ENCODE measurements at places on chromosomes 16 and 17.
A peak's percentile ranks its signal among the peaks of the same experiment; 100 is the strongest.

- DNase-seq, result no peak
These were observed 6.3 kb downstream of the SLC25A39 start for GRCh38 chr17:44318077-44318892.

DNA sequence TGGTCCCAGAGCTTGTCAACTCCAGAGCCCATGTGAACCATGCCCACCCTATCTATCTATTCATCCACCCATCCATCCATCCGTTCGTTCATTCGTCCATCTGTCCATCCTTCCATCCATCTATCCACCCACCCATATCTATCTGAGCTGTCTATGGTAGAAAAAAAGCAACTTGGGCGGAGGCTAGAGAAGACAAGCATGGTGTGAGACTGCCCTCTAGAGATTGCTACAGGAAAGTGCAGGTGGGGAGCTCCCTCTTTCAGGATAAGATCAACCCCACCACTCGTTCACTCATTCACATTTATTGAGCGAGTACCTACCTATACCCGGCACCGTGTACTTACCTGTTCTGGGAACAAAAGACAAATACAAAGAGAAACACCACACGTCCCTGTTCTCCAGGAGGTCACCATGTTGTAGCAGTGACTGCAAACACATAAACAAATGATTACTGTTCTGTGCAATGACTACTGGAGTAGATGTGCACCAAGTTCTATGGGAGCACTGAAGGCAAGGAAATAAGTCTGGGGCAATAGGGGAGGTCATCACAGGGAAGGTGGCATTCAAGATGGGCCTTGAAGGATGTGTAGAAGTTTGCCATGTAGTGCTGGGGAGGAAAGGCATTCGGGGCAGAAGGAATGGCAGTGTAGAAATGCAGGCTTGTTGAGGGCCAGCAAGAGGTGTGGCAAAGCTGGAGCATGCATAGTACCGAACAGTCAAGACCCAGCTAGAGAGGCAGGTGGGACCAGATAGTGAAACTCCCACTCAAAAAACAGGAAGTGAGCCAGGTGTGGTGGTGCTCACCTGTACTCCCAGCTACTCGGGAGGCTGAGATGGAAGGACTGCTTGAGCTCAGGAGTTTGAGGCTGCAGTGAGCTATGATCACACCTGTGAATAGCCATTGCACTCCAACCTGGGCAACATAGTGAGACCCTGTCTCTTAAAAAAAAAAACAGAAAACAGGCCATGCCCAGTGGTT is 13.4 kb upstream of the ATP5MC1 start:
- peak; percentile 82 for DNase-seq

DNA sequence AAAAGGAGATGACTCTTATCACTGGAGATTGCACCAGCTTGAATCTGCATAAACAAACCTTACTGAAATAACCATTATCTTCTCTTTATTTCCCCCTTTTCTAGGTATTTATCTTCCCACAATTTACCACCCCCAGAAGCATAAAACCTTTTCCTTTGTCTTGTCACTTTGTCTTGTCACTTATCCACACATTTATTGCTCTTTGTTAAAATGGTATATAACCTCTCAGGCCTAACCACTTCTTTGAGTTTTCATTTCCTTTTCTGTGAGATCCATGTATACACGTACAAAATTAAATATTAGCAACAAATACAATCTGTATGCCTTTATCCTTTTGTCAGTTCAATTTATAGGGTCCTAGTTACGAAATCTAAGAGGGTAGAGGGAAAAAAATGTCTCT is 122.9 kb downstream of the CACNG3 start:
- DNase-seq, result no peak

DNA sequence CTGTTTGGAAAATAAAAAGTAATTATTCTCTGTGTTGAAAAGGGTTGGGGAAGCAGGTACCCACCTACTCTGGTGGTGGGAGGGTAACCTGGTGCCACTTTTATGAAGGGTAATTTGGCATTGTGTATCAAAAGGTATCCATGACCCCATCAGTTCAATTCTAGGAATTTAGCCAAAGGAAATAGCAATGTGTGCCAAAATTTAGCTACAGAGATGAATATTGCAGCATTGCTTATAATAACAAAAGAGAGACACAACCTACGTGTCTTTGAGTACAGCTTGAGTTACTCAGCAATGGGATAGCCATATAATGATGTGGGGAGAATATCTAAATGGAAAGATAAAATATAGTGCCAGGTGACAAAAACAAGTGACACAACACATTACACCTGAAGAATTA is 170.7 kb downstream of the NTN1 start:
- no peak for DNase-seq

- no peak for DNase-seq
These were observed 21.3 kb downstream of the ZNF423 start for GRCh38 chr16:49834531-49835151.

GRCh38 chr17:78939615-78940014 is 14.4 kb upstream of the TIMP2 start:
- no peak for DNase-seq

GRCh38 chr17:42797067-42798007 is 1.2 kb downstream of the COA3 start:
- DNase-seq, result no peak

- no peak for DNase-seq
These were observed 6.8 kb downstream of the HSBP1 start for GRCh38 chr16:83814659-83814985.

DNA sequence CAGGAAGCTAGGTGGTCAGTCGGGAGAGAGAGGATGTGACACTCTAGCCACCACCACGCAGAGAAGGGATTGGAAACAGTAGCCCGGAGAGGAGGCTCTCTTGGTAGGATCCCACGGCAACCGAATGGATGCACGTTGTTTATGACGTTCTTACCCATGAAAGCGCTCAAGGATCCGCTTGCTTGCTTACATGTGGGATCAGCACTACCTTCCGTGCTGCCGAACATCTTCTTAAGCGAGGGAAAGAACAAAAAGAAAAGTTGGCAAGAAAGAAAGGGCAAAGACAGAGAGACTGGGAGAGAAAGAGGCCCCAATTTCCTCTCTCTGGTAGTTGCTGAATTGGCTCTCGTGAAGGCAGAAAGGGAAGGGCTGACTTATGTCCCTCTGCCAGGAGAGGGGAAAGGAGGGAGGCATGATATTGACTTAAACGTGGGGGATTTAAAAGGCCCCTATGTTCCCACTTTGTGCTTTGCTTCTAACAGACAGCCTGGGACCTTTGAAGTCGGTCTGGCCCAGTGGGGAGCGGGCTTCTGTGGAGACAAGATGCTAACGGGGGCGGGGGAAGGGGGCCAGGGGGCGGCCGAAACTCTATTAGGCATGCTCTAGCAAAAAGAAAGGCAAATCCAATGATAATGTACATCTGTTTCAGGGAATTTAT is 35.4 kb downstream of the SNX20 start:
- DNase-seq, result no peak

DNA sequence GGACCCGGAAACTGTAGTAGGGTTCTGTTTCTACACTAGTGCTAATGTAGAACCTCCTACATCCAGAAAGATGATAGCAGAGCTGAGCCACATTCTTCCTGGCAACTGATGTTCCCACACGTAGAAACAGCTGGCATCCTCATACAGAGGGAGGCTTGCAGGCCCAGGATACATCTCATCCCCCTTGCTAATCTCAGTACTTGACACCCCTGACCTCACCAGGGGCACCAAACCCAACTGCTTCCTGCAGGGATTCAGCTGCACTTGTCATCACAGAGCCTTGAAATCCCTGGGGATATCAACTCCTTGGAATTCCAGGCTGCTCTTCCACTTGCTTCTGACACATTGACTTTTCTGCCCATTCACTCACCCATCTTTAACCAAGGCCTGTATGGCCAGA is 75.2 kb upstream of the HSBP1 start:
- no peak for DNase-seq

GRCh38 chr17:1367351-1367745 is 32.7 kb downstream of the YWHAE start:
- DNase-seq, result no peak

- DNase-seq, result no peak
These were observed 18.1 kb downstream of the LYRM1 start for GRCh38 chr16:20918486-20919239.

- no peak for DNase-seq
These were observed 12.8 kb downstream of the GOSR2 start for GRCh38 chr17:46935658-46936266.

- DNase-seq, result no peak
These were observed 30.1 kb downstream of the DNAH9 start for GRCh38 chr17:11628374-11628773.

DNA sequence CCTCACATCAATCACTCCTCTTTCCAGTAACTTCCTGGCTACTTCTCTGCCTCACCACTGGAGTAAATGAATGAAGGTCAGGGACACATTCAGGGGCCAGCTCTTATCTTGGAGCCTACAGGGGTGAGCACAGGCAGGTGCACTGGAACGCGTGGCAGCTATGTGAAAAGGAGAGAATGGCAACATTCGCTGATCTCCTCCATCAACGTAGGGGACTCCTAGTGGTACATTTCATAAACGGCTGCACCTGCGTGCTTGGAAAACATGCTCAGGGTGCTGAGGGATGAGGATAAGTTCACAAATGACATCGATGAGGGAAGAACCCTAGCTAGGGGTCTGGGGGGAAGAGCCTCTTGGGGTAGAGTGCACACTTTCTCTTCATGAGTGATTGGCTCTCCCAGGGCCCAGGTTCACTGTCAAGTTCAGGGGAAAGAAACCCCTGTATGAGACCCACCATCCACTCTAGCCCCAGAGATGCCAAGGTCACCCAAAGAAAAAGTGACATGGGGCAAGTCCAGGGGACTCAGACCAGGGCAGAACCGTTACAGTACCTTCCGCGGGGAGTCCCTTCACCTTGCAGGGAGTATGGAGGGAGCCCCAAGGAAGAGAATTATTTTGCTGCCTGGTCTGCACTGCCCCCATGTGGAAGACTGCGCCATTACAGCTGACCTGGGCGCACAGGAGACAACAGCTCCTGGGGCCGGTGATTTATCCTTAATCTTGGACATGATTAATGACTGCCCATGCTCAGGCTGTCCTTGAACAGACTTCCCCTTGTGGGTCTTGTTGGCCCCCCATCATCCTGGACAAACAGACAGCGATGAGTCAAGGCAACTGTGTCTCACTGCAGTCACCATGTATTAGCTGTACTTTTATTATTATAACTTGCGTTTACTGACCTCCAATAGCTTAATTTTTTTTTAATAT is 30.1 kb downstream of the VAC14 start:
- peak; percentile 32 for DNase-seq

DNA sequence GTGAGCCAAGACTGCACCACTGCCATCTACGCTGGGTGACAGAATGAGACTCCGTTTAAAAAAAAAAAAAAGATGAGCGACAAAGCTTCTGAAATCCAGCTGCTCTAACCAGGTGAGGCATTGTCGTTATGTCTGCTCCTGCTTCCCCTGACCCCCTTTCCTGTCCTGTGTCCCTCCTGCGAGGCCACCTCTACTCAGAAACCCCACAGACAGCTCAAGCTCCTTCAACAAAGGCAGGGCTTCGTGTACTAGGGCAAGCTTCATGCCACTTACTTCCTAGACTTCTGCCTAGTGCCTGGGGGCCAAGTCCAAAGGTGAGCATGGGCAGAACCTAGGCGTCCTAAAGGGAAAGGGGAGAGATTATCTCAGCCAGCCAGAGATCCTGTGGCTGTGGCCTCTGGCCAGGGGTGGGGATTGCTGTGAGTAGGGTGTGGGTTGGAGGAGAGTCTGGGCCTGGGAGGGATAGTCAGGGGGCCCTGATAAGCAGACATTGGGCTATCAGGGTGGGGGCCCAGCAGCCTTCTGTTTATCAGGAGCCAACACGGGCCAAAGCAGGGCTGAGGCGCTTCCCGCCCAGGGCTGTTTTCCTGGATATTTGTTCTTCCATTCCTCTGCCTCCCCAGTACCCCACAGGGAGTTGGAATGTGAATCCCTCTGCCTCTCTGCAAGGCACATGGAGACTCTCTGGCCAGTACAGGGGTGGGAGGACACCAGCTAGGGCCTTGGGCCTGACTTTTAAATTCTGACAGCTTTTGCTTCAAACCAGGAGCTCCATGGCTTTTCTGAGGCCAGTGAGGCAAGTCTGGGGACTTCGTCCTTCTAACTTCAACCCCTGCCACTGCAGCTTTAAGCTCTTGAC is 10.4 kb downstream of the ERAL1 start:
- DNase-seq, result no peak

DNA sequence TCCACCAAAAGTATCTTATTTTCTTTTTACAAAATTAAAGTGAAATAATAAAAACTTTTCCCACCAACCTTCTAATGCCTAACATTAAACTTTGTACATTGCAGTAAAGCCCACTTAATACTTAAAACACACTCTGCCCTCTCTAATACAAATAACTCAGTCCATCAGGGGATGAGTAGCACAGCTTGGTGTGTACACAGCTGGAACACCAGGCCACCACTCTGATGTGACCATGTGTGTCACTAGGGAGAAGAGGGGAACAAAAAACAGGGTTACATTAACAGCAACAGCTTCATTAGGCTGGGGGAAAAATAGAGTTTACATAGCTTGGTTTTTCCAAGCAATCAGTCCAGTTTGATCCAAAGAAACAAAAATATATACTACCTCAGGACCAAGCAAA is 295.0 kb downstream of the CEP112 start:
- no peak for DNase-seq

- DNase-seq, result no peak
These were observed 527 bp upstream of the UBE2Z start for GRCh38 chr17:48907713-48908046.

- no peak for DNase-seq
These were observed 280.1 kb upstream of the MON1B start for GRCh38 chr16:76910931-76911330.

DNA sequence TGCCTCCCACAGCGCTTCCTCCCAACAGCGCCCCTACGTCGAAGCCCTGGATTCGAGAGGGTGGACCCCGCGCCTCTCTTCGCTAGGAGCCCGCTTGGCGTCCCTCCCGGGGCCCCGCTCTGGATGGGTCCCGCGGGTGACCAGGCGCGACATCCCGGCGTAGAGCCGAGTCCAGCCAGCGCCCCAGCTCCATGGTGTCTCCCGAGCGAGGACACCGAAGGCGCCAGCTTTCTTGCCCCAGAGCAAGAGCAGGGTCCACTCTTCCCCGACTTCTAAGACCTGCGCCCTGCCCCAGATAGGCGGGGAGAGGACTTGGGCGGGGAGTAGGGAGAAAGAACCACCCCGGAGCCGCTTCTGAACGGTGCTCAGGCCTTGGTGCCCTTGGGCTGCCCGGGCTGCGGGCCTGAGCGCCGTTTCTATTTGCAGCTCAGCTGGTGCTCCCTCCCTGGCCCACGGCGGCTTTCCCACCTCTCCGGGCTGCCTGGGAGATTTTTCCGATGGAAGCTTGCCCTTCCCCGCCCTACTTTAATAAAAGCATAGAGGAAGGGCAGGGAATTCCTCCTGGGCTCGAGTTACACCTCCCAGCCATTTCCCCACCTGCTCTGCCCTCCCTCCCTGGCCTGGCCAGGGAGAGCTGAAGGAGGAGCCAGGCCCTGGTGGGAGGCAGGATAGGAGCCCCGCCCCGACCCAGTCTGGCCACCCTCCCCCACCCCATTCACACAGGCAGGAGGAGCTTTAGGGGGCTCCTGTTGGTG is 1.8 kb downstream of the MMP15 start:
- peak; percentile 36 for DNase-seq

DNA sequence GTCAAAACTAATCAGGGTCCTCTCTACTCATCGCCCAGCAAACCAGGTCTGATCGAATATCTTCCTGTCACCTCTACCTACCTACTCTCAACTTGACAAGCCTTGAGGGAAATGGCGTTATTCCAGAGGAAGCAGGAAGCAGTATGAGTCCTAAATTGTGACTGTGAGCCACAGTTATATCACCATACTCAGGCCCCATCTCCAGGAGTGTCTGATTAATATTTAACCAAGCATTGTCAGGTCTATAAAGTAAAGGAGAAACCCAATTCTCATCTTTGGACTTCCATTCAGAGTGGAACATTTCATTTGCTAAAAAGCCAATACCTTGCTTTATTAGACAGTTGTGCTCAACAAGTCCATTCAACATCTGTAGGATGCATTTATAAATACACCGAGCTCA is 17.8 kb upstream of the CLEC3A start:
- no peak for DNase-seq

Measured in HCT116 (cell line).